ENCODE measurements at places on chromosomes 1 and 21.

GRCh38 chr1:228723921-228724320 is 11.4 kb upstream of the RHOU start:
- no peak for DNase-seq

GRCh38 chr1:88774151-88774556 is 90.1 kb downstream of the PKN2 start:
- DNase-seq, result no peak

GRCh38 chr1:109816975-109817535 is 53.3 kb upstream of the EPS8L3 start:
- DNase-seq, result no peak

- no peak for DNase-seq
These were observed 23.3 kb downstream of the KCNN3 start for GRCh38 chr1:154846565-154847442.

- peak; percentile 27 for DNase-seq
These were observed 10.5 kb upstream of the LAX1 start for GRCh38 chr1:203754455-203754864.

DNA sequence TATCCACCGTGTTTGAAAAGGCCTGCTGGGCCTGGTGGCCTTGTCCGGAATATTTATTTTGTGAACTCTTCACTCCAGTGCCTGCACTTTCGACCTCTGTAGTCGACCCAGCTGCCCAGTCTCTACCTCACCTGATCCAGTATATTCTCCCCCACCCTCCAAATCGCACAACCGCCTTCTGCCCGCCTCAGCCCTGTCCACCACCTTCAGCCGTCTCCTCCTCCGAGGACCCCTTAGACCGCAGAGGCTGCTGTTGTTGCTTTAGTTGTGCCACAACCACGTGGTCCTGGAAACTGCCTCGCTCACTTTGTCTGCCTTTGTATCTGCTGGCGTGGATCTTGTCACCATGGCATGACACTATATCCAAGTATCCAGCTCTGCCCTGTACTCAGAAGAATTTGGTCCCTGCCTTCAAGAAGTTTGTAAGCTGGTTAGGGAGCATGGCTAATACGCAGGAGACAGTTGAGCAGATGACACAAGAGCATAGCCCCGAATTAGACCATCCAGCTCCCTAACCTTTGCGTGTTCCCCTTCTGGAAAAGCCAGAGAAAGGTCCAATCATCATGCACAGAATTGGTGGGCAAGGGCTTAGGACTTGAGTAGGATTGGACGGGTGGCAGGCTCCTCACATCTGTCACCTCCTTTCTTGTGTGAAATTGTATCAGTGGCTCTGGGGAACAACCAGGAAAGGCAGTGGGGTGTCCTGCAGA is 1.5 kb downstream of the PHGDH start:
- no peak for DNase-seq

DNA sequence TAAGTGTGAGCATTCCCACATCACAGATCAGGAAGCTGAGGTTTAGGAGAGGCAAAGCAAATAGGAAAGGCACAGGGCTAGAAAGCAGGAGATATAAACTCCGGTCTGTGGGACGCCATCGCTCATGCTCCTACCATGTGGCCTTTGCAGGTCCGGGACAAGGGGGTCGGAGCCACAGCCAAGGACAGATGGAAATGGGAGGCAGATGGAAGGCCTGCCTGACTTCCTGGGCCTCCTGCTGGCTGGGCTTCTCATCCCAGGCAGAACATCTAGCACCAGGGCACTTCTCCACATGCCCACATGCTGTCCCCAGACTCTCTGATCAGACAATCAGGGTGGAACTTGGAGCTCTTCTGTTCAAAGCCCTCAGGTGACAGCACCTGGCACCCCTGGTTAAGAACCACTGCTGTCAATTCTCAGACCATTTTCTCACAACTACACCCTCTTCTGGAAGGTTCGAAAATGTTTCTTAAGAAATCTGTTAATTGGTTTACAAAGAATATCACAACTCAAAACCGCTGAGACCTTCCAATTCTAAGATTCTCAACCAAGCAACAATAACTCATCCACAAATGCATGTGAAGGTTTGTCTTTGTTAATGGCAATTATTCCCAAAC is 173.3 kb upstream of the EDN2 start:
- DNase-seq, result no peak
